HFF-Myc (cell line): ENCODE measurements at places on chromosomes 12 and 14.

DNA sequence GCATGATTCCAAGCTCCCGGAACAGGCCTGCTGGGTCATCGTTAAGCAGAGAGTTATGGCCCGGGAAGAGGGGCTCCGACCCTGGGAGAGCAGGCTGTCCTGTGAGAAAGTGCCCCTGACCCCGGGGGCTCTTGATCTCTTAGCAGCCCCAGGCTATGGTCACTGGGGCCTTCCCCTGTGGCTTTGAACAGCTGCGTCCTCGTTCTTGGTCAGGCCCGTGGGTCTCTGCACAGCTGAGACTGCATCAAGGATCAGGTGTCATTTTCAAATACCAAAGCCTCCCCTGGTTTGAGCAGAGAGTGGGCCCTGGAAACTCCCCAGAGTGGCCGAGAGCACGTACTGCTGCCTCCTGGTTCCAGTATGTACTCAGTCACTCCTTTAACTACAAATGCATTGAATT lies 114.8 kb downstream of the ESRRB start:
- no peak for DNase-seq

DNA sequence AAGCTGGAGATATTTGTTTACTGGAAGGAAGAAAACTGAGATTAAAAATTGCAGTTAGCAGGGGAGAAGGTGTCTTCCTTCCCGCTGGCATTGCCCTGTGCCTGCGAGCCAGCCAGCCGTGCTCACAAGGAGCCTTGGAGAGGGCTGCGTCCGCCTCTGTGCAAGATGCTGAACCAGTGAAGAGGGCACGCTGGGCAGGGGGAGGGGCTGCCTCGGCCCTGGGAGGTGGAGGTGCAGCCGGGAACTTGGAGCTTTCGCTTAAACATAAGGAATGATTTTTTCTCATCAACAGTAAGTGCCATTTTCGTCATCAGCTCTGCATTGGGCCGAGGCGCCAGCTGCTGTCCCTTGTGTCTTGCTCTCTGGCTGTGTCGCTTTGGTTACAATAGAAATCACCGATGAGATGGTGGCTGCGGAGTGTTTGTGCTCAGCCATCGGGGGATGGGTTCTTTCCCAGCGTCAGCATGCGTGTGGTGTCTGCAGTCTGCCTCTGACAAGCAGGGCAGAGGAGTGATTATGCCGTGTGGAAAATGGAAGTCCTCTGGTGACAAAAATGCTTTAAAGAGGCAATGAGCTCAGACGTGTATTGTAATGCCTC lies 97.3 kb downstream of the ESR2 start:
- no peak for DNase-seq

GRCh38 chr12:19369691-19370148 lies 69.6 kb upstream of the AEBP2 start:
- peak; percentile 33 for DNase-seq

GRCh38 chr12:131920157-131920508 lies 8.9 kb upstream of the PUS1 start:
- DNase-seq = no peak

DNA sequence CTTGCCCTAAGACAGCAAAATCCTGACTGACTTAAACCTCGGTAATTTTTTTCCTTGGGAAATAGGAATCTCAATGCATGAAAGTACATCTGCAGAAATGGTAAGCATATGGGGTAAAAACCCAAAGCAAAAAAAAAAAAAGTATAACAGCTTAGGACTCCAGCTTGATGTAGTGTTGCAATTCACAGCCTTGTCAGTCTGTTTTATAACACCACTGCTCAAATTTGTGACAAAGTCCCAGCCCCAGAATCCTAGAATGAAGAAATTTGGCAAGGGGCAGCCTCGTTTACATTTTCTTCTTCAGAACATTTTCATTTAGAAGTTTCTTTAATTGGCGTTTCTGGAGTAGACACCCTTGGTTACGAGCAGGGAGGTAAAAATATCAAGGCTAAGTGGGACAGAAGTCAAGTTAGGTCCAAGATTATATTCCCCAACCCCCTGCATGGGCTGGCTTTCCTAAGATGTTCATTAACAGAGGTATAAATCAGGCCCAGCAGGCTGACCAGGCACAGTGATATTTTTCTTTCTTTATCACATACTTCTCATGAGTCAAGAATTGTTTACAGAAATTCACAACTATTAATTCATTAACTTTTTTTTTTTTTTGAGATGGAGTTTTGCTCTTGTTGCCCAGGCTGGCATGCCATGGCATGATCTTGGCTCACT lies 424.0 kb downstream of the RMST start:
- DNase-seq = no peak

DNA sequence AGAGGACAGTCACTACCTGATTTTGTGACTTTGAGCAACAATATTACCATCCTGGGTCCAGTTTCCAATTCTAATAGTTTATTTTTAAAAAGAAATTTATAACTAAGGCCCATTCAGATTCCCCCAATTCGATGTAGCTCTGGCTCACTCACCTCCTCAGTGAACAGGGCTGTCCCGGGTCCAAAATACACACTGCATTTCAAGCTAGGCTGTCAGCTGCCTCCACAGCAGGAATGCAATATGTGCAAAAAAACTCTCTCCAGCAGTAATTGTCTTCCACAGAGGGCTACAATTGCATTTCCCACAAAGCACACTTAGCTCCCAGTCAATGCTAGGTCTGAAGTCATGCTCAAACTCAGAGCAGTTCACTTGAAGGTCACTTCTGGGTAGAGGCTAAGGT lies 39.3 kb upstream of the ZNF641 start:
- DNase-seq = no peak

DNA sequence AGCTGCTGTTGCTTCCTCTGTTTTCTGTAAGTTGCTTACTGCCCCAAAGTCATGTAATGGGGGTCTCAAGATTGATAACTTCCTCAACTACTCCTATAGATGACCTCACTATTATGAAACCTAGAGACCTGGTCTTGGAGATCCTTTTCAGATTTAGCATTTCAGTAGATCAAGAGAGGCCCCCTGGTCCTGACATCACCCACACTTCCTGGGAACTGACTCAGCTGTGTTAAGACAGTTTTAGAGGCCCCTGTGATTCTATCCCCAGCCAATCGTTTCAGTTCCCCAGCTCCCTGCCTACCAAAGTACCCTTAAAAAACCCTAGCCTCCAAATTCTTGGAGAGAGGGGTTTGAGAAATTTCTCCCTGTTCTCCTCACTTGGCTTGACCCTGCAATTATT lies 9.2 kb upstream of the ARG2 start:
- DNase-seq = no peak

DNA sequence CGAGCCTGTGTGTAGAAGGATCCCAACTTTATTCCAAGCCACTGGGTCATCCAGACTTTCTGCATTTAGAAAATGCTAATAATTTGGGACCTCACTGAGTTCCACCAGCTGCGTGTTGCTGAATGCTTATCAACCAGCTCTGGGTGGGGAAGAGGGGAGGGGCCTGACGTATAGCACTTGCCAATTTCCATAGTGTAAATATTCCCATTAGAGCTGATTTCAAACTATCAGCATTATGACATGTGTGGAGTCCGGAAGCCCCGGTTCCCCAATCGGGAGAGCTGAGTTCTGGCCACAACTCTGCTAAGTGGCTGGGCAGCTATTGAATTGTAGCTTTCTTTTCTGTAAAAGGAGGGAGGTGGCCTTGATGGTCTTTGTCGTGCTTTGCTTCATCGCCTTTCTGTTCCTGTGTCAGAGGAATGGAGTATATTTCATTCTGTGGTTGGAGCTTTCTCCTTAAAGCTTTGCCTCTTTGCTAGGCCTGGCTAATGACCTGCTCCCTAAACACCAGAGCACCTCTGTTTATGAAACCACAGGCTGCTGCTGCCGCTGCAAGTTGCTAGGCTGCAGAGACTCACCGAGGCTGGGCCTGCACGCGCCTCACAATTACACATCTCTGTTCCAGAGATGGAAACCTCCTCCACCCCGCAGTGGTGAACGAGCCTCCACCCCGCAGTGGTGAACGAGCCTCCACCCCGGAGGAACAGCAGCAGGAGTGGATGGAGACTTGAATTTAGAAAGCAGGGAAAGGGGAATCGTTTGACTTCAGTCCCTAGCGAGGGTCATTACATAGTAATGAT lies 7.7 kb upstream of the BCL7A start:
- DNase-seq = no peak

GRCh38 chr14:23148591-23149249 lies 29.7 kb upstream of the CEBPE start:
- no peak for DNase-seq

DNA sequence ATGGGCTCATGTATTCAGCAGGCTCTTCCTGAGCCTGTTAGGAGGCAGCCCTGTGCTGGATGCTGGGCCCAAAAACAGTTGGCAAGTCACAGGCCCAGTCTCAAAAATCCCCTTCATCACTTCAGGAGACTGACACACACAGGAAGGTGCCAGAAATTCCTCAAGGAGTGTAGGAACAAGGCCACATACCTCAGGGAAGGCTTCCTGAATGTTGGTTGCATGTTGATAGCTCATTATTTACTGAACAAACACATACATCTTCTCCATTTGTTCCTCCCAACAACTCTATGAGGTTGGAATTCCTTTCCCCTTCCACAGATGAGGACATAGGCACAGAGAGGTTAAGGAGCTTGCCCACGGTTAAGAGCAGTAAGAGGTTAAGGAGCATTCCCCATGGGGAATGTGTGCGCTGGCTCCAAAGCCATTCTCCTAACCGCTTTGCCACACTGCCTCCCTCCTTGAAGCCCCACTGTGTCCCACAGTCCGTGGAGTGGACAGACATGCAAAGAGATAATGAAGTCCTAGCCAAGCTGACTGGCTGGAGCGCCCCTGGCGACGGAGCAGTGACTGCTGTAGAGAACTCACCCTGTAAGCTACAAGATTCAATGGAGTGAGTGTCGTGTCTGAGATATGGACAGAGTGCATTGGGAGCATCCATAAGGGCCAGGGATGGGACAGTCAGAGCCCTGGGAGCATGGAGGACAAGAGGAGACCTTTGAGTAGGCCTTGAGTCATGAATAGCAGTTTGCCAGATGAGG lies 3.3 kb downstream of the HHIPL1 start:
- DNase-seq = no peak
